Activated CD4-positive, alpha-beta T cell treated with anti-CD3 and anti-CD28 coated beads, Interleukin-2, amount 10 ng/mL, durations not matched to agents 7 days and 5 days (primary cell): ENCODE measurements at places on chromosomes 1 and 21. TPM values are rescaled to one million over a fixed set of nuclear protein-coding genes. Genes with fewer than 3 reads are reported as not detected.
A peak's percentile ranks its signal among the peaks of the same experiment; 100 is the strongest.

The GUCA2A gene
- total RNA-seq, result not detected

The TDRD10 gene
- not detected for total RNA-seq

DNA sequence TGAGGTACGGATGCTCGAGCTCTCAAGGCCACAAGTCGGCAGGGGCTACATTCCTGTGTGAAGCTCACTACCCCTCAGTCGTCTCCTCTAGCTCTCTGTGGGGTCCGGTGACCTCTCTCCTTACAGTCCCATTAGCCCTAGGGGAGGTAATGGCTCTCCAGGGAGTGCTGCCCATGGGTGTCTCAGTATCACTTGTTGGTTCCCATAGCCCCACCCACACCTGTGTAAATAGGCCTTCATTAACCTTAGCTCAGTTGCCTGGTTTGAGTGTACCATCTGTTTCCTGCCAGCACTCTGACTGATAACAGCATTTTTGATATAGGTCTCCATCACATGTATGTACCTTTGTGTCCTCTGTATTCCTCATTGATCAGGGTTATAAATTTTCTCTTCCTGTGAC lies 133.2 kb upstream of the KCNJ15 start:
- DNase-seq, result no peak
- H3K27me3 ChIP-seq, result peaks cover 8% of the 10 kb centered on the region
- no peak overlapping the region for H3K27ac ChIP-seq

DNA sequence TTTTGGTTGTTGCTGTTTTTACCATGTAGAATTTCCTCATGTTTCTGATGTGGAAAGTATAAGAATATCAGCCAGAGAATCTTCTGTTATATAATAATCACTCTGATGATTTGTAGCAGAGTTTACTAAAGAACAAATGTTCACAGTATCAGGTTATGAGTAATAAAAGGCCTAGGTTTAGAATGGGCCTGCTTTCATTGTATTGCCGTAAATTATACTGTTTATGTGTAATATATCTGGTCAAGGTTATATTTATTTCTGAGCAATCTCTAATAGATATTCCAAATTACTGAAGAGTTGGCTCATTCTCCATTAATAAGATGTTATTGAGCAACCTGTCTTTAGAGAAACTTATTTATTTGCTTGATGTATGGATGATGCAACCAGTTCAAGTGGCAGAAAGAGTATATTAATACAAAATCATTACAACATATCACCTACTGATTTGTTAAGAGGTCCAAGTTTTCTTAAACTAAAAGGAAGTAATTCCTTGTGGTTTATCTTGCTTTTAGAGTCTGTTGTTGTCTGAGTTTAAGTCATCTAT lies 649.4 kb upstream of the CXADR start:
- no peaks in the 10 kb centered on the region for H3K4me1 ChIP-seq
- no peaks in the 10 kb centered on the region for H3K27me3 ChIP-seq
- H3K27ac ChIP-seq, result no peak overlapping the region
- H3K4me3 ChIP-seq, result no peak overlapping the region
- no peaks in the 10 kb centered on the region for H3K36me3 ChIP-seq

DNA sequence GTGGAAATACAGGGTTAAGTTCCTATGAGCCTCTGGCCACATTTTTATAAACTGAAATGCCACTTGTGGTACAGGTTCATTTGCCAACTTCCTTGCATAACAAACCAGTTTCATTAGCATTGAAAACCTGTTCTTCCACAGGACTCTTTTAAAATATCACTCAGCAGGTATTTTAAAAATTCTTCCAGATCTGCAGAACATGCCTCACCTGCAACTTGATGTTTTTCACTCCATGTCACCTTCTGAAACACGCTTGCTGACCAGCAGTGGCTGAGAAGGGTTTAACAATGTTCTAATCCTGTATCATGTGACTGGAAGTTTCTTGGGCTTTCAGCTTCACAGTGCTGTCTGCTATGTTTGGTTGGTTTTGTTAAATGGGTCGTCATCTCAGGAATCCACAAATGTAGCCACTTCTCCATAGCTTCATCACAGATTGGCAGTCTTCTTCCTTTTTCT lies 17.6 kb upstream of the CBR3 start:
- H3K4me1 ChIP-seq, result peaks cover 36% of the 10 kb centered on the region
- no peak overlapping the region for H3K4me3 ChIP-seq
- no peaks in the 10 kb centered on the region for H3K36me3 ChIP-seq
- no peak for DNase-seq
- H3K27ac ChIP-seq, result no peak overlapping the region

- H3K4me3 ChIP-seq, result peak overlapping the region; percentile 94
- DNase-seq, result no peak
- peak overlapping the region; percentile 98 for H3K27ac ChIP-seq
- H3K27me3 ChIP-seq, result no peaks in the 10 kb centered on the region
Observed at GRCh38 chr1:37474697-37475379, 458 bp downstream of the ZC3H12A start.

GRCh38 chr1:54804471-54805132 lies 3.5 kb upstream of the TTC22 start:
- H3K27ac ChIP-seq, result peak overlapping the region; percentile 79
- peaks cover 56% of the 10 kb centered on the region for H3K4me1 ChIP-seq
- no peaks in the 10 kb centered on the region for H3K27me3 ChIP-seq
- no peak overlapping the region for H3K4me3 ChIP-seq

DNA sequence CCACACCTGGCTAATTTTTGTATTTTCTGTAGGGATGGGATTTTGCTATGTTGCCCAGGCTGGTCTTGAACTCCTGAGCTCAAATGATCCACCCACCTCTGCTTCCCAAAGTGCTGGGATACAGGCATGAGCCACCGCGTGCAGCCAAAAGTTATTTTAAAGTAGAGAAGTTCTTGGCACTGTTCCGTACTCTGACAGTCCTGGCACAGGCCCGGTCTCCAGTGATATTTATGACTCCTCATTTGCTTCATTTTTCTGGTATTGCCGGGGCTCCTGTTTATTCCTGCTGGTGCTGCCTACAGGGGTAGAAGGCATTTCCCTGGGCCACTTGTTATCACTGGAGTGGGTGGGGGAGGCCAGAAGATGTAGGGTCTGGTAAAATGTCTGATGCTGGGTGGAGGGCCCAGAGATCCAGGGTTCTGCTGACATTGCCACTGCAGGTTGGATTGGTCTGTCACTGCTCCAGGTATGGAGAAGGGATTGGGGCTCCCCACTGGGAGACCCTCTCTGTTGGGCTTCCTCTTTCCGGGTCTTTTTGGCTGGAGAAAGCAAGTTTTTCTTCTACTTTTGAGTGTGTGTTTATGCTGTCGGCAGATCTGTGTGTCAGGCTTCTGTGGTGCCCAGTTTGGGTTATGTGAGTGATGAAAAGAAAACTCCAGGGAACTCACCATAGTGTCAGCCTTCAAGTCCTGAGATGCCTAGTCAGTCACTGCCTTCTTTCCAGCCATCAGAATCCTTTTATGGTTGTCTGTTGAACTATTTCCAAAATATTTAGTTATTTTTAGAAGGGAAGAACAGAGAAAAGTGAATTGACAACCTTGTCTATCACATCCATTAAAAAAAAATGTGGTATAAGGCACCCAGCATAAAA lies 4.5 kb downstream of the MROH7 start:
- no peak overlapping the region for H3K27ac ChIP-seq
- H3K27me3 ChIP-seq, result peaks cover 7% of the 10 kb centered on the region
- DNase-seq, result no peak
- H3K4me3 ChIP-seq, result no peak overlapping the region
- H3K36me3 ChIP-seq, result no peaks in the 10 kb centered on the region

DNA sequence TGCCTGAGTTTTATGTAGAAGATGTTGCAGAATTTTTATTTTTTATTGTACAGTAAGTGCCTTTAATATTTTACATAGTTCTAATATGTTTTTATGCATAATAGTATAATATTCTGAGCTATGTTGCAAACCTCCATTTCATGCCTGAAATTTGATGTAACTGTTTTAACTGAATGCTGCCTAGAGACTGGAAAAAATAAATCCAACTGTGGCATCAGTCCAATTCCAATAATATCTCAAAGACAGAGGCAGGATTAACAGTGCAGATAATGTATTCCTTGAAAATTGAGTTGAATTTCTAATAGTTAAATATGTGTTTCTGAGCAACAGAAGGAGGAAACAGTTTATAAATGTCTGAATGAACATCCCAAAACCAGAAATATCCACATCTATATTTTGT lies 61.1 kb upstream of the KIF1B start:
- no peak overlapping the region for H3K4me3 ChIP-seq
- no peak for DNase-seq
- no peaks in the 10 kb centered on the region for H3K4me1 ChIP-seq
- no peak overlapping the region for H3K27ac ChIP-seq
- peaks cover 8% of the 10 kb centered on the region for H3K36me3 ChIP-seq
